ENCODE measurements at places on chromosomes 11 and 22.

DNA sequence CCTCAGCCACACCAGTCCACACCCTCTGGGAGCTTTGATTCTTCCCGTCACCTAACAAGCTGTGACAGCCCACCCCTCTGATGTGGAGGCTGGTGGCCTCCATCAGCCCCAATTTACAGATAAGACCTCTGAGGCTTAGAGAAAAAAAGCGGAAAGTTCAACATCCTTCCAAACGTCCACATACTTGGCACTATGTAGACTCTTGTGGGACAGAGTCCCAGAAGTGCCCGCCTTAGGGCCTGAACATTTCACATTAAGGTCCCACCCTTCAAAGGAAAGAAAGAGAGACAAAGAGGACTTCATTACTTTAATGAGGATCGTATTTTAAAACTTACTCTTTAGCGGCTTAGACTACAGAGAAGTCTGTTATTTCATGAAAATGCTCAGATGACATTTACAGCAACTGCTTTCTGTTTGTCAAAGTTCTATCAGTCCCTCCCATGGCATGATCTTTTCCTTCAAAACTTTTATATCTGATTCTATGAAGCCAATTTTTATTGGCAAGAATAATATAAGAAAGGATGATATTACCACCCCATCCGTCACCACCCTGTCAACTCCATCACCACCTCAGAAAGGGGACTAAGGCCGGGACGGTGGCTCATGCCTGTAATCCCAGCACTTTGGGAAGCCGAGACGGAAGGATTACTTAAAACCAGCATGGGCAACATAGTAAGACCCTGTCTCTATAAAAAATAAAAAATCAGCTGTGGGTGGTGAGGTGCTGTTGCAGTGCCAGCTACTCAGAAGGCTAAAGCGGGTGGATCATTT lies 15.7 kb upstream of the SCGB1A1 start:
- no peak for DNase-seq

- DNase-seq: no peak
Observed at GRCh38 chr11:57318178-57318577, 6.6 kb downstream of the TNKS1BP1 start.

DNA sequence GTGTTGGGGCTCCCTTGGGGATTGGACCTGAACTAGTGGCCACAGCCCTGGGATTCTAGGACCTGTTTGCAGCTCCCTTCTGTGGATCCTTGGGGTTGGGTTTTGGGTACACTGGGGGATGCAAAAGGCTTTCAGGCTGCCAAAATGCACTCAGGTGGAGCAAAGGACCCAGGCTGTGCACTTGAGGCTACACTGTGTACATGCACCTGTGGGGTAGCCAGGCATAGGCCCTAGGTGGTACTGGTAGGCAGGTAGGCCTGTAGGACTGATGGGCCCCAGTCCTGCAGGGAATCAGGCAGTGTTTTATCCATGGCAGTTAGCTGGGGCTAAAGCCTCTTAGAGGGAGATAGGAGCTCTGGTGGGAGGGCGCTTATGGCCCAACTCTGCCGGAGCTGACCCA lies 542.3 kb downstream of the LUZP2 start:
- no peak for DNase-seq

DNA sequence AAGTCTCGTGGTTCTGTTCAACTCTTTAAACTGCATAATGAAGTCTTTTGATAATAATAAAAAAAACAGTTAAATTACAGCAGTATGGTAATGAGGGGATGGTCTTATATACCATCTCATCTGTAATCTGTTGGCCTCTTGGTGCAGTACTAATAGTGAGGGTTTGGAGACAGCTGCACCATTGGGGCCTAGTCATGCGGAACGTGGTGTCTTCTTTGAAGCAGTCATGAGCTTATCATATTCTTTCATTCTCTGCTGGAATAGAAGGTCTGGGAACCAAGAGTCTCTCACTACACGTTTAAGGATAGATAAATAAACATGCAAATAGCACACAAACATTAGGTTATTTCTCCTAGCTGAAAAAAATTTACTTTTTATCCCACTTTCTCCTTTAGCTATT lies 40.9 kb upstream of the OR9Q1 start:
- DNase-seq: no peak

GRCh38 chr11:102157219-102157618 lies 47.0 kb downstream of the YAP1 start:
- DNase-seq: peak; percentile 75

DNA sequence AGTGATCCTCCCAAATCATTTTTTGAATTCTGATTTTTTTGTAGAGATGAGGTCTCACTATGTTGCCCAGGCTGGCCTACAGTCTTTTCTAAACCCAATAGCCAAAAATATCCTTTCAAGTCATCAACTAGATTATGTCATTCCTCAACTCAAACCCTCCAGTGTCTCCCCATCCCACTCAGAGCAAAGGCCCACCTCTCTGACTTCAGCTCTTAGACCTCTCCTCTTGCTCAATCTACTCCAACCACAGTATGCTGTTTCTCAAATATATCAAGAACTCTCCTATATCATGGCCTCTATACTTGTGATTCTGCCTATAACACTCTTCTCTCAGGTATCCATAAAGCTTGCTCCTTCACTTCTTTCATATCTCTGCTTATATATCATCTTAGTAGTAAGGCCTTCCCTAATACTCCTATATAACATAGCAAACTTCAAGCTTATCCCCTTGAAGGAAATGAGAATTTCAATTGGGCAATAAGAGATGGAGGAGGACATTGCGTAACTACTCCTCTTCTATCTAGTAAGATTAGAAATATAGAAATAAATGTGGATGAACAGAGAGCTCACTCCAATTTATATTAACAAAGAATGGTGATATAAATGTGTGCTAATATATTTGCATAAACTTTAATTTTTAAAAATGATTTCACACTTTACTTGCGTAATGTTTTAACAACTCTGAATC lies 24.5 kb downstream of the DLG2 start:
- no peak for DNase-seq

- DNase-seq: no peak
Observed at GRCh38 chr22:39697790-39698430, 127.4 kb downstream of the CACNA1I start.

DNA sequence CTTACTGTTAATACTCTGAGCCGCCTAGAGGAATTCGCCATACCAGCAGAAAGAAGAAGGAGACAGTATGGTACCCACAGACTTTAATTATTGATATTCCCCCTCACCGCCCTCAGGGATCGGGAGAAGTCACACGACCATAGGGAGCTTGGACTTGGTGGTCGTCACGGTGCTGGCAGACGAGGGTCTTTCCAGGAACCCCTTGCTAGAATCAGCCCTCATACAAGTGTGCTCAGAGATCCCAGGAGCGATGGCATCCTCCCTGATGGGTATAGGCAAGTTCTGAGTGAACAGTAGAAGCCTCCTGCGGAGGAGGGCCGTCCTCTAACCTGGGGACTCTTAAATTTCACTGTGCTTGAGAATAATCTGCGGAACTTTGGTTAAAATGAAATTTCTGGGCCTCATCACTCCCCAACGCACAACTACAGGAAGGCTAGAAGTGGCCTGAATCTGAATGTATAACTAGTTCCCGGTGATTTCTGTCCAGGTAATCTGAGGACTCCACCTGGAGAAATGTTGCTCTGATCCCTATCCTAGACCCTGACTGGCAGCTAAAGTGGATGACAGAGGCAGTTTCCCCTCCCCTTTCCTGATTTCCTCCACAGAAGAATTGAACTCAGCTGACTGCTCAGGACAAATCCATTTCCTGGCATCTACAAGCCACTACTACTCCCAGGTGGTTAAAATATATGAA lies 4.5 kb downstream of the VSIG2 start:
- no peak for DNase-seq

- DNase-seq: peak; percentile 90
Observed at GRCh38 chr11:57307666-57308270, 17.0 kb downstream of the TNKS1BP1 start.

Measured in bronchial epithelial cell (primary cell).